Stimulated activated CD4-positive, alpha-beta T cell treated with anti-CD3 and anti-CD28 coated beads, Interleukin-15, amount 100 ng/mL, for 24 hours (primary cell): ENCODE measurements at places on chromosomes 6 and 20.

- DNase-seq, result no peak
Observed at GRCh38 chr6:18327626-18328025, 59.5 kb upstream of the RNF144B start.

GRCh38 chr6:22544476-22544875, 24.9 kb upstream of the HDGFL1 start:
- DNase-seq, result no peak

DNA sequence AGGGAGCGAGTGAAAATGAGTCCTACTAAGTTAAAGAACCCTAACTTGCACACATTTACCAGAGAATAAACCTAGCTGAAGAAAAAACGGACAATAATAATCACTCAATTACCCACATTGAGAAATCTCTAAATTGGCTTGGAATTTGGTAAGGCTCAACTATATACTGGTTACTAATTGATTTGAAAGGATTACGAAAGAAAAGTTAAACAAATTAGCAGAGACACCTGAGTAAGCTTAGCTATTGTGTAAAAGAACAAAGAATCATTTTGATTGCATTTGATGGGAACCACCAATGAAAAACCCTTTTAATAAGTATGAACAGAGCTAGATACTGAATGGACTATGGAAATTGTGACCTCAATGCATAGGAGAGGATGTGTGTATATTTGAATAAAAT, 118.6 kb upstream of the ADGRF1 start:
- no peak for DNase-seq

GRCh38 chr6:105492706-105493673, 90.1 kb upstream of the PREP start:
- no peak for DNase-seq

DNA sequence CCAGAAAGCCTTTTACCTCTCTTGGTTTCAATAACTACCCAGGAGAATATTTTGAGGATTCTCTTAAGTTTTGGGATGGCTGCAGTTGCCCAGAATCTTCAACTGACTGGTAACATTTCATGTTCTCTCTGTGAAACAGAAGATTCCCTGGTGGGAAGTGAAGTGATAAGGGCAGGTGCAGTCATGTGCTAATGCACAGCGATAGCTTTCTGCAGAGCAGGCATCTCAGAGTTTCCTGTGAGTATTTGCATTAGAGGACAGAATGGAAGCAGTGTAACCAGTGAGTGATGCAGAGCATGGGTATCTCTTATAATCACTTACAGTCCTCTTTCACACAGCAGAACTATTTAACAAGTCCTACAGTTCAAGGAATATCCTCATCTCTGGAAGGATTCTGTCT, 76.1 kb downstream of the HCRTR2 start:
- DNase-seq, result no peak

GRCh38 chr6:34535646-34536045, 20.5 kb downstream of the SPDEF start:
- DNase-seq, result no peak
